ENCODE measurements at places on chromosomes 12 and 14.
A peak's percentile ranks its signal among the peaks of the same experiment; 100 is the strongest.

DNA sequence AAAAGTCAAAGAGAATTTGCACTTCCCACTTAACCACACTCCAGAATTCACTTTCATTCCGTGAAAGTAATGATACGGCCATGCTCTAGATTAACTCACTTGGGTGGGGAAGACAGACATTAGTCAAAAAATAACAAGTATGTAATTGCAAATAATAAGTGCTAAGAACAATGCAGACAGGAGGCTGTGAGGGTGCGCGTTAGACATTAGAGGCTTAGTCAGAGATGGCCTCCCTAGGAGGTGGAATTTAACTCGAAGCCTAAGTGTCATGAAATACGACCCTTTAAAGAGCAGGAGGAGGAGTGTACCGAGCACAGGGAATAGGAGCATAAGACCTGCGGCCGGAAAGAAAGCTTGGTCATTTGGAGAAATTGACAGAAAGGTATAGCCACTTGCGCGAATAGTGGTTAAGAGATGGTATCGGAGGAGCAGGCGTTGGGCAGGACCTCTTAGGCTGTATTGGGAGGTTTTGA is 628 bp downstream of the SNRPF start:
- DNase-seq, result peak; percentile 4
- peaks cover 16% of the 10 kb centered on the region for H3K4me1 ChIP-seq
- no peak overlapping the region for H3K27ac ChIP-seq
- H3K27me3 ChIP-seq, result peaks cover 4% of the 10 kb centered on the region
- H3K36me3 ChIP-seq, result peaks cover 33% of the 10 kb centered on the region

DNA sequence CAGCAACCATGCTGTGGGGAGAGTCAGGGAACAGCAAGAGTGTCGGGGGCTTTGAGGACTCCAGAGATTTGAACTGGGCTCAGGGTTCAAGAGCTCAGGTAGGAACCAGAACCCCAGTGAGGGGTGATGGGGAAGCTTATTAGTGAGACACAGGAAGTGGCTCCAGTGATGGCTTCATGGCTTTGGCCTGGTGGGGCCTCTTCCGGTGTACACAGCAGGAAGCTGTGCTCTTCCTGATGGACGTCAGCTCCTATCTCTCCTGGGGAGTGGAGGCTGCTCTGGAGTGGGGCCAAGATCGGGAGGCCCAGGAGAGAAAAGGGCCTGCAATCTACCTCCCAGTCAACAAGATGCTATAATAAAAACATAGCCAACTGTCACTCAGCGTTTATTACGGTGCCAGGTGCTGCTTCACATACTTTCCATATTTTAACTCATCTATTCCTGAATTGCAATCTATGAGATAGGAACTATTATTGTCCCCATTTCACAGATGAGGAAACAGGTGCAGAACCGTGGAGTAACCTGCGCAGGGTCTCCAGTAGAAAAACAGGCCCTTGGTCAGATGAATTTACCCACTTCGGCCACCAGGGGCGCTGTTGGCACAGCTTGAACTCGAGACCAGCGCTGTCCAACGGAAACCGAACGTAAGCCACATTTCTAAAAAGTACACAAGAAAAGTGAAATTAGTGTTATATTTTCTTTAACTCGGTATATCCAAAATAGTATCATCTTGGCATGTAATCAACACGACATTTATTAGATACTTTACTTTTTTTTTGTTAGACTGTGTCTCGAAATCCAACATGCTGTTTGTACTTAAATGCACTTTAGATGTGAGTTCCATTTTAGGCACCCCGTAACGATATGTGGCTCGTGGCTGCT is 63.6 kb upstream of the DLK1 start:
- H3K27me3 ChIP-seq, result peaks cover 12% of the 10 kb centered on the region
- H3K27ac ChIP-seq, result no peak overlapping the region
- H3K36me3 ChIP-seq, result no peaks in the 10 kb centered on the region
- no peak overlapping the region for H3K4me3 ChIP-seq
- no peaks in the 10 kb centered on the region for H3K4me1 ChIP-seq

GRCh38 chr12:15882118-15882971 is at the start of gene STRAP:
STRAP (plus strand) TSS chr12:15882387; CDS start chr12:15882708, 321 bp downstream.
- peak within 1 kb of the TSS; percentile 95 for H3K27ac ChIP-seq
- no peaks in the 10 kb centered on the region for H3K27me3 ChIP-seq
- peaks cover 55% of the 10 kb centered on the region for H3K4me1 ChIP-seq

- no peak overlapping the region for H3K4me3 ChIP-seq
- DNase-seq, result no peak
- H3K4me1 ChIP-seq, result peaks cover 8% of the 10 kb centered on the region
- H3K36me3 ChIP-seq, result peaks cover 72% of the 10 kb centered on the region
These were observed 32.6 kb downstream of the RESF1 start for GRCh38 chr12:31991815-31992214.

GRCh38 chr14:98181241-98181640 is 1090.8 kb downstream of the BCL11B start:
- H3K27ac ChIP-seq, result peak overlapping the region; percentile 88
- H3K36me3 ChIP-seq, result peaks cover 4% of the 10 kb centered on the region
- DNase-seq, result no peak
- no peaks in the 10 kb centered on the region for H3K27me3 ChIP-seq
- H3K4me3 ChIP-seq, result no peak overlapping the region
- H3K4me1 ChIP-seq, result peaks cover 96% of the 10 kb centered on the region

GRCh38 chr12:90958347-90958746 is 3.4 kb upstream of the CCER1 start:
- H3K27me3 ChIP-seq, result peaks cover 6% of the 10 kb centered on the region
- no peak for DNase-seq

DNA sequence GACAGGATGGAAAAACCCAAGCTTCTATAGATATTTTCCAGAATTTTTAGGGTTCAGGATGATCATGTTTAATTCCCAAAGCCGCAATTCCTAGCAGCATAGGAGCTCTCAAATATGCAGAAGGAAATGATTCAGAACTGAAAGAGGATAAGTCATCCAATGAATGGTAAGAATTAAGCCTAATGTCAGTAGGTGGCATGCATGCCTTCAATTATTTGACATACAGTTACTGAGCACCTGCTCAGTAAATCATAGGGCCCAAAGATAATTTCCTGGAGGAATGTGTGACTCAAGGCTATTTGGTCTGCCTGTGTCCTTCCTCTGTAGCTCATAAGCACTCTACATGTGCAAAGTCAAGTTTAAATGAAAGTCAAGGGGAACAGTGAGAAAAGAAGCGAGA is 116.8 kb upstream of the SLC38A4 start:
- peaks cover 2% of the 10 kb centered on the region for H3K27me3 ChIP-seq
- no peaks in the 10 kb centered on the region for H3K4me1 ChIP-seq
- no peak for DNase-seq
- no peaks in the 10 kb centered on the region for H3K36me3 ChIP-seq
- H3K27ac ChIP-seq, result no peak overlapping the region

- peaks cover 35% of the 10 kb centered on the region for H3K4me1 ChIP-seq
- peak overlapping the region; percentile 92 for H3K27ac ChIP-seq
- H3K36me3 ChIP-seq, result no peaks in the 10 kb centered on the region
- H3K4me3 ChIP-seq, result no peak overlapping the region
- no peaks in the 10 kb centered on the region for H3K27me3 ChIP-seq
These were observed 163.6 kb downstream of the PRKCH start for GRCh38 chr14:61484826-61485584.

DNA sequence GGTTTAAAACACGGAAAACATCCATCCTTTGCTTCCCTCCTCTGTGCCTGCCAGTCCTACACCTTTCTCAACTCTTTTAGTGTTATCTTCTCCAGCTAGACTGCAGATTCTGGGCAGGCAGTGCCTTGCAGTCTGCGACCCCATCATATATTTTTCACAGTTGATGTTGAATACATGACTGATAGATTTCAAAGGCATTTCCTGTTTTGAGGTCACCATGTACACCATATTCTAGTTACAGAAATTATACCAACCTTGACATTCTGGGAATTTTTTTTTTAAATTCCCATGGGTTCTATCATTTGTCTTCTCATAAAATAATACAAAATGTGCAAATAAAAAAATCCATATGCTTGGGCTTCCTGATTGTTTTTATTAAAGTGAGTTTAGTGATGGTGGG is 16.6 kb downstream of the SOCS2 start:
- no peak for DNase-seq
- H3K27me3 ChIP-seq, result peaks cover 34% of the 10 kb centered on the region
- no peak overlapping the region for H3K4me3 ChIP-seq
- peaks cover 15% of the 10 kb centered on the region for H3K4me1 ChIP-seq

DNA sequence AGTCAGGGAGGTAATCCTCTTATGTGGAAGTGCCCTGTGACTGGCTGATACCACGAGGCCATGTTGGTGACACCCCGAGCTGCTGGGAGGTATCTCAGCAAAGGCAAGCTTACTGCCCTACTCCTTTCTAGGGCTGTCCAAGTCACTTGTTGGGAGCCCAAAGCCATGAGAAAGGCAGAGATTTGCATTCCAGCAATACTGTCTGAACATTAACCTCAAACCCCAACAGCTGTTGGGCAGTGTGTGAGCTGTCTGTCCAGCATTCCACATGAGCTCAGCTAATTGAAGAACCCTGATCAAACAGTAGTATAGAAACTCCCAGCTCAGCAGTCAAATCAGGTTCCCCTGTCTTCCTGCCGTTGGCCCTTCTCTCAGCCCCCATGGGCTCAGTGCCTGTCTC is 9.2 kb downstream of the ABHD4 start:
- no peak for DNase-seq
- H3K4me1 ChIP-seq, result no peaks in the 10 kb centered on the region
- no peak overlapping the region for H3K27ac ChIP-seq
- peaks cover 91% of the 10 kb centered on the region for H3K36me3 ChIP-seq

DNA sequence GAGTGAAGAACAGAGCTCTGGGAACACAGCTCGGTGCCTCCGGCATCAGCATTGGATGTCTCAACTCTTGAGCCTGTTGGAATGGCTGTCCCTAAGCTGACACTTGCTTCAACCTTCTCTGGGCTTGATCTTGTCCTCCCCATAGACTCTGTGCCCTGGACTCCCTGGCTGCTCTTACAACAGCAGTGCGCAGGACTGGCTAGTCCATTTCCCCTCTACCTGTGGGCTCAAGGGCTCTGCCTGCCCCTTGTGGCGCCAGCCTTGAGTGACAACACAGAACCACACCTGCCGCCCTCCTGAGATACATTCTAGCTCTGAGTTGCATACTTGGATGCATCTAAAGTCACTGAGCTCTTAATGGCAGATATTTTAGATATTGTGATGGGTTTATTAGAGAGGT is 6.2 kb downstream of the CRADD start:
- DNase-seq, result no peak
- H3K27ac ChIP-seq, result no peak overlapping the region
- no peaks in the 10 kb centered on the region for H3K27me3 ChIP-seq
- peaks cover 24% of the 10 kb centered on the region for H3K36me3 ChIP-seq
- peaks cover 38% of the 10 kb centered on the region for H3K4me1 ChIP-seq

GRCh38 chr12:15556411-15557102 is 232.6 kb downstream of the EPS8 start:
- no peak overlapping the region for H3K4me3 ChIP-seq
- DNase-seq, result no peak
- H3K27ac ChIP-seq, result no peak overlapping the region
- H3K36me3 ChIP-seq, result peaks cover 4% of the 10 kb centered on the region
- H3K4me1 ChIP-seq, result peaks cover 13% of the 10 kb centered on the region

- H3K27ac ChIP-seq, result peak overlapping the region; percentile 37
- H3K4me1 ChIP-seq, result peaks cover 56% of the 10 kb centered on the region
- no peaks in the 10 kb centered on the region for H3K27me3 ChIP-seq
- no peak for DNase-seq
- H3K36me3 ChIP-seq, result no peaks in the 10 kb centered on the region
These were observed 108.7 kb upstream of the FUT8 start for GRCh38 chr14:65303899-65304222.

- DNase-seq, result no peak
- H3K36me3 ChIP-seq, result no peaks in the 10 kb centered on the region
- H3K4me1 ChIP-seq, result peaks cover 14% of the 10 kb centered on the region
- peak overlapping the region; percentile 75 for H3K27ac ChIP-seq
- H3K27me3 ChIP-seq, result no peaks in the 10 kb centered on the region
These were observed 132.6 kb upstream of the ARHGAP5 start for GRCh38 chr14:31944256-31945073.

GRCh38 chr14:59103396-59103795 is 85.1 kb upstream of the DAAM1 start:
- DNase-seq, result no peak
- H3K27ac ChIP-seq, result no peak overlapping the region
- peaks cover 16% of the 10 kb centered on the region for H3K27me3 ChIP-seq
- H3K4me3 ChIP-seq, result no peak overlapping the region
- H3K36me3 ChIP-seq, result no peaks in the 10 kb centered on the region

GRCh38 chr12:67928621-67929383 is 60.4 kb upstream of the IFNG-AS1 start:
- peaks cover 4% of the 10 kb centered on the region for H3K4me1 ChIP-seq
- no peak overlapping the region for H3K27ac ChIP-seq
- no peak for DNase-seq
- H3K4me3 ChIP-seq, result no peak overlapping the region
- H3K36me3 ChIP-seq, result peaks cover 4% of the 10 kb centered on the region

GRCh38 chr14:103891667-103892215 is 36.5 kb upstream of the TDRD9 start:
- DNase-seq, result no peak
- no peak overlapping the region for H3K4me3 ChIP-seq
- no peaks in the 10 kb centered on the region for H3K27me3 ChIP-seq
- no peak overlapping the region for H3K27ac ChIP-seq

DNA sequence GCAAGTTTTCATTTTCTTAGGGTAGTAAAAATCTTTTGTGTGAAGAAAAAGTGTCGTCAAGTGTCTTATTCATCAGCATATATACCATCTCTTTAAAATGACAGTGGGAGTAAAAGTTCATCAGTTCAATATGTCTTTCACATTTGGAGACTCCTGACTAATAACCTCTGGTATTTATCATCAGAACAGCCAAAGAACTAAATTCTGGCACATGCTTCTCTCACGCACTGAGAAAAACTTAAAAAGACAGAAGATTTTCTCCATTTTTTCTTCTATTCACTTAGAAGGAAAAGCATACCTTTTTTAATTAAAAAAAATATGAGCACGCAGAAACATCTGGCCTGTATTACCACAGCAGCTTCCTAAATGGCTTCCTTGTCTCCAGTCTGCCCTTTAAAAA is 265.7 kb downstream of the AKAP6 start:
- DNase-seq, result no peak
- H3K27me3 ChIP-seq, result no peaks in the 10 kb centered on the region
- H3K4me1 ChIP-seq, result no peaks in the 10 kb centered on the region
- no peak overlapping the region for H3K4me3 ChIP-seq

GRCh38 chr14:51295646-51296263 is 55.7 kb downstream of the TMX1 start:
- H3K4me3 ChIP-seq, result no peak overlapping the region
- H3K27ac ChIP-seq, result no peak overlapping the region
- H3K27me3 ChIP-seq, result peaks cover 2% of the 10 kb centered on the region
- no peaks in the 10 kb centered on the region for H3K36me3 ChIP-seq
- no peak for DNase-seq

DNA sequence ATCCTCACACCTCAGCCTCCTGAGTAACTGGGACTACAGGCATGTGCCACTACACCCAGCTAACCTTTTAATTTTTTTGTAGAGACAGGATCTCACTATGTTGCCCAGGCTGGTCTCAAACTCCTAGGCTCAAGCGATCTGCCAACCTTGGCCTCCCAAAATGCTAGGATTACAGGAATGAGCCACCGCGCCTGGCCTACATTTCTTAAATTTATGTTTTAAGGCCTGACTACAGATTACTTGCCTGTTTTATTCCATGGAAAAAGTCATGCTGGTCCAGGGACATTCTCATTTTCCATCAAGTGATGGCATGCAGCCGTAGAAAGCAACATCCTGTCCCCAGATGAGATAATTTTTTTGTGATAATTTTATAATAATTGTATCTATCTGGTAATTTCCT is 6.1 kb downstream of the CD9 start:
- peaks cover 38% of the 10 kb centered on the region for H3K27me3 ChIP-seq
- no peaks in the 10 kb centered on the region for H3K36me3 ChIP-seq
- H3K27ac ChIP-seq, result no peak overlapping the region

GRCh38 chr12:116325336-116325664 is 47.8 kb upstream of the MED13L start:
- no peaks in the 10 kb centered on the region for H3K36me3 ChIP-seq
- no peaks in the 10 kb centered on the region for H3K27me3 ChIP-seq
- peak overlapping the region; percentile 55 for H3K4me3 ChIP-seq
- no peak for DNase-seq
